Brain microvascular endothelial cell (primary cell): ENCODE measurements at places on chromosomes 6 and 20.

GRCh38 chr20:63873477-63873971 lies 8.5 kb downstream of the TPD52L2 start:
- DNase-seq = peak; percentile 69

- no peak for DNase-seq
Observed at GRCh38 chr6:5713519-5713918, 293.2 kb downstream of the NRN1 start.

- no peak for DNase-seq
Observed at GRCh38 chr20:60857708-60858107, 394.4 kb upstream of the CDH4 start.

DNA sequence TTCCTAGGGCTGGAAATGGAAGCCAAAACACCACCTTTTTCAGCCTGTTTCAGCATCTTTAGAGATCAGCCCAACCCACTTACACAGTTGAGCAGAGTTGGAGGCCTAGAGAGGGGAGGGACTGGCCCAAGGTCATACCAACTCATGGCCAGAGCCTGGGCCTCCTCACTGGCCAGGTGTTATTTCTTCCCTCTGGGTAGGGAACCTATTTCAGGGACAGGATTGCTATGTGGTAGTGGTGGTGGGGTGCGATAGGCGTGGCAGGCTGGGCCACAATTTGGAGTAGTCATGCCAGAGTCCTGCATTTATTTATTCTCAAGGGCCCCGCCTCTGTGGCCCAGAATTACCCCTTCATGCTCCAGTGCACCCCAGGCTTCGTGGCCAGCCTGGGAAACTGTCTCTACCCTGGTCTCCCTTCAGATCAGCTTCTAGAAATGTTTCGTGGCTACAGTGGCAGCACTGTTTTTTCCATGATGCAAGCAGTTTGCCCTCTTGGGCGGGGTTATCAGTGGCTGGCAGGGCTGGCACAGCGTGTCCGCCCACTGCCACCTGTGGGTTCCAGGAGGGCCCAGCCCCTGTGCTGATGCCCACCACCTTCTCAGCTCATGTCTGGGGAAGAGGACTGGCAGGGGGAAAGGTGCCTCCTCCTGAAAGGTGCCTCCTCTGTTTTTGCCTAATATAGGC lies 6.2 kb downstream of the VEGFA start:
- DNase-seq = no peak

GRCh38 chr6:170279977-170280688 lies 10.7 kb downstream of the DLL1 start:
- DNase-seq = no peak

- DNase-seq = peak; percentile 97
Observed at GRCh38 chr6:52547647-52548352, 29.1 kb downstream of the TRAM2 start.

- DNase-seq = no peak
Observed at GRCh38 chr20:16501301-16501700, 71.9 kb downstream of the KIF16B start.

DNA sequence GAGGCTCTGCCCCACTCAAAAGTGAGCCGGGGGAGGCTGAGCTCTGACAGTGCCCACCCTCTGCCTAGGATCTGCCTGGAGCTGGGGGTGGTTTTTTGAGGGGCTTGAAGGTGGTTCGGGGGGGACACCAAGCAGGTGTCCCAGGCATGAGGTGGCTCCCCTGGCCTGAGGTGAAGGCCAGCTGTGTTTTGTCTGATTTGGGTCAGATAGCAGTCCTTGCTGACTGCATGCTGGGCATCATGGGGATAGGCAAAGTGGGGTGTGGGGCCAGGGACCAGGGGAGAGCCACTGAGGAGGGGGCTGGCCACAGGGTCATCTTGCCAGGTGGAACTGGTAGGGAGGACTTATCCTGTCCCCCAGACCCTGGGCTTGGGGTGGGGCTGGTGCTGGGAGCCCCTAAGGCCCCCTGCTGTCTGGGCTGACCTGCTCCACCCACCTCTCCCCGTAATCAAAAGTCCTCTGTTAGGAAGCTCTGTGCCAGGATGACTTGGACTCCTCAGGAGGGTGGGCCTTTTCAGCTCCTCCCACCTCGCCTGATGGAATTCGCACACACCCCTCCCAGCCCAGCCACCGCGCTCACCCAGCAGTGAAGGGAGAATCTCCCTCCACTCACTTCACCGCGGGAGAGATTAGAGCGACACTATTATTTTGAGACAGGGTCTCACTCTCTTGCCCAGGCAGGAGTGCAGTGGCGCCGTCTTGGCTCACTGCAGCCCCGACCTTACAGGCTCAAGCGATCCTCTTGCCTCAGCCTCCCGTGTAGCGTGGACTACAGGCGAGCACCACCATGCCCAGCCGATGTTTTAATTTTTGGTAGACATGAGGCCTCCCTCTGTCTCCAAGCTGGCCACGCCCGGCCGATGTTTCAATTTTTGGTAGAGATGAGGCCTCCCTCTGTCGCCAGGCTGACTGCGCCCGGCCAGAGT lies 1.5 kb upstream of the COL9A3 start:
- DNase-seq = no peak

GRCh38 chr20:17439616-17440296 lies 91.4 kb downstream of the BFSP1 start:
- DNase-seq = no peak

DNA sequence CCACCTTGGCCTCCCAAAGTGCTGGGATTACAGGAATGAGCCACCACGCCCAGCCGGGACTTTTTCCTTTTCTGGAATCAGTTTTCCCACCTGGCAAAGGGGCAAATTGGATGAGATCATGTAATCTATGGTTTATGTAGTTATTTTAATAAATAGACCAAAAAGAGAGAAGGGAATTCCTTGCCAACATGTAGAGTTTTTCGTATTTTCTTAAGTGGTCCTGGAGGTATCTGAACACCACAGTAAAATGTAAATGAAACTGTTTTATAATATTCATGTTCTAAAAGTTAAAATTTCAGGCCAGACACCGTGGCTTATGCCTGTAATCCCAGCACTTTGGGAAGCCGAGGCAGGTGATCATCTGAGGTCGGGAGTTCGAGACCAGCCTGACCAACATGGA lies 185.1 kb upstream of the ZNF217 start:
- DNase-seq = no peak

- DNase-seq = peak; percentile 45
Observed at GRCh38 chr20:47276851-47277534, 79.5 kb downstream of the ZMYND8 start.

- no peak for DNase-seq
Observed at GRCh38 chr6:70163795-70164194, 139.1 kb downstream of the COL9A1 start.

DNA sequence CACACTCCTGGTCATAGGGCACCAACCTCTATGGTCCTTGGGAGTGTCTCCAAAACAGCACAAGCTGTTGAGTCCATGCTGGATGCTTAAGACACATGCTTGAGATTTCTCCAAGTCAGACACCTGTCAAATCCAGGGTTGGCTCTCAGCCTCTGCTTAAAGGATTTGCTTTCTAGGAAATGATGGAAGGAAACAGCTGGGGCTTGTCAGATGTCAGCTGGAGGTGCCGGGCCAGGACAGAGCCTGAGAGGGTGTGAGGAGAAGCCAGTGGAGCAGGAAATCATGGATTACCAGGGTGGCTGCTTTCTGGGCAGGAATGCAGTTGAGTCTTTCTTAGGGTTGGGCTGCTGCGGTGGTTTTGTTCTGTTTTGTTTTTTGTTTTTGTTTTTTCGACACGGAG lies 83.0 kb upstream of the FAM184A start:
- no peak for DNase-seq

DNA sequence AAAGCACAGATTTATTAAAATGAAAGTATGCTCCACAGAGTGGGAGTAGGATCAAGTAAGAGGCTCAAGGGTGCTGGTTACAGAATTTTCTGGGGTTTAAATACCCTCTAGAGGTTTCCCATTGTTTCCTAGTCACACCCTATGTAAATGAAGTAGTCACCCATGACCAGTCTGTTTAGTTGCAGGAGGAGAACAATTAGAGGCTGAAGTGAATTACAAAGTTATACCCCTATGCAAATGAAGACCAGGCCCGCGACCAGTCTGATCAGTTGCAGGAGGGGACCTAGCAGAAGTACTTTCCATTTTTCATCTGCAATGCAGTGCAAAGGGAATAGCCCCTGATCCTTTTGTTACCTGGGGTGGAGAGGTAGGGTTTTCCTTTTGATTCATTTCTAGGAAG lies 11.8 kb upstream of the FILIP1 start:
- no peak for DNase-seq

GRCh38 chr20:2387180-2387577 lies 6.5 kb downstream of the TGM6 start:
- DNase-seq = peak; percentile 64

GRCh38 chr6:149208134-149208601 lies 109.3 kb upstream of the TAB2 start:
- DNase-seq = no peak

DNA sequence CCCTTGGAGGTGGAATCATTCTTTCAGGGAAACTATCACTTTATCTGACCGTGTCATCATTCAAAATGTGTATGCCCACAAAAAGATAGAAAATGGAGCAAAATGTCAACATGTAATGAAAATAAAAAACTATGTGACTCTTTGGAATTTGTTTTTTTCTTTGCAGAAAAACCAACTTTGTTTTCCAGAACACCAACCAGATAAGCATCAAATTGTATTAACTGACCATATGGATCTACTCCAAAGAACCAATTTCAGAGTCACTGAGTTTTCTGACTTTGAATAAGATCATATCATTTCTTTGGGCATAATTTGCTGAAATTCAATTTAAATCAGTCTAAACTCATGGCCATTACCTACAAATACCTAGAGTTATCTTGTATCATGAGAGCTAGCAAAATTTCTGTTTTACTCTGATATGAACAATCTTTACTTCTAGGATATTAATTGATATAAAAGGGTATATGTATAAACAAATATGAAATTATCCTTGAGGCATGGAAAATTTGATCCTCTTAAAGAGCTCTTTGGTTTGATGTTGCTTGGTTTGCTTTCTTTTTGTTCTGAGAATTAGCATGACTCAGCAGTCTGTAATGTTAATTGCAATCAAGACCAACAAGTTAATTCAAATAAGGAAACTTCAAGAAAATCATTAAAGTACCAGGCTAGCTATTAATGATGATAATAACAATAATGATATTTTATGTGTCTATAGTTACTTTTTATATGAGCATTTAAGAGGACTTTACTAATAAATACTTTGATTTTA lies 444.4 kb upstream of the MARCKS start:
- DNase-seq = no peak

DNA sequence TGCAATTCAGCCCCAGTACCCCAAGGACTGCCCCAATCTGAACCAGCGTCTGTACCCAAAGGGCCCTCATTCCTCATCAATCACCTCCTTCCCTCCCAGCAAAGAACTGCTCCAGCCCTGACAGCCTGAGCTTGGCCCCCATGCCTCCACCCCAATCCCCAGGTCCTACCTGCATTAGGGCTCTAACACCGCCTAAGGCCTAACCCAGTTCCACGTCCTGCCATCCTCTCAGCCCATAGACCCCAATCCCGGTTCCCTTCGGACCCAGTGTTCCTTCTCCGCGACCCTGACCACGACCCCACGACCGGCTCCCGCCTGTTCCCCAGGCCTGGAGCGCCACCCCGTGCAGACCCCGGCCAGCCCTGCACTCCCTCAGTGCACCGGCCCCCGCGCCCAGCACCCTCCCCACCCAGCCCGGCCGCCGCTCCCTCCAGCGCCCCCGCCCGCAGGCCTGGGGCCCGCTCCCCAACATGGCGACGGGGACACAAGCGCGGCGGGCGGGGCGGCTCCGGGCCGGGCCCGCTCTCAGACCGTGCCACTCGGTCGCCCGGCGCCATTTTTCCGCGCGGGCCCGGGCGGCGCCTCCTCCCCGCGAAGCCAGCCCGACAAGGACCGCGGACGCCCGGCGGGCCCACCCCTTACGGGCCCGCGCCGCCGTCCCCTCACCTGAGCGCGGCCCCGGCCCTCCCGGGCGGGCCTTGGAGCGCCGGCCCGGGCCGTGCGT lies 483 bp downstream of the NCOA6 start:
- peak; percentile 5 for DNase-seq
